Omental fat pad (tissue), 4 donors: ENCODE measurements at places on chromosomes 6 and 20. TPM values are rescaled to one million over a fixed set of nuclear protein-coding genes. Genes with fewer than 3 reads are reported as not detected.

The EYA2 gene
- total RNA-seq, result 18.0 TPM

The ID4 gene
- total RNA-seq, result 102 TPM

The MUC22 gene
- not detected for total RNA-seq

The HLA-DRA gene
- 437 TPM for total RNA-seq

The TAB2 gene
- total RNA-seq, result 40.0 TPM

The WTAP gene
- 171 TPM for total RNA-seq

The CRISP2 gene
- not detected for total RNA-seq

The SLC44A4 gene
- total RNA-seq, result not detected

The PACSIN1 gene
- not detected for total RNA-seq

The C6orf58 gene
- total RNA-seq, result not detected

The PCSK2 gene
- total RNA-seq, result not detected

The PKIB gene
- 7.7 TPM for total RNA-seq

The BMP2 gene
- total RNA-seq, result 12.3 TPM

The THEMIS gene
- 0.56 TPM for total RNA-seq

DNA sequence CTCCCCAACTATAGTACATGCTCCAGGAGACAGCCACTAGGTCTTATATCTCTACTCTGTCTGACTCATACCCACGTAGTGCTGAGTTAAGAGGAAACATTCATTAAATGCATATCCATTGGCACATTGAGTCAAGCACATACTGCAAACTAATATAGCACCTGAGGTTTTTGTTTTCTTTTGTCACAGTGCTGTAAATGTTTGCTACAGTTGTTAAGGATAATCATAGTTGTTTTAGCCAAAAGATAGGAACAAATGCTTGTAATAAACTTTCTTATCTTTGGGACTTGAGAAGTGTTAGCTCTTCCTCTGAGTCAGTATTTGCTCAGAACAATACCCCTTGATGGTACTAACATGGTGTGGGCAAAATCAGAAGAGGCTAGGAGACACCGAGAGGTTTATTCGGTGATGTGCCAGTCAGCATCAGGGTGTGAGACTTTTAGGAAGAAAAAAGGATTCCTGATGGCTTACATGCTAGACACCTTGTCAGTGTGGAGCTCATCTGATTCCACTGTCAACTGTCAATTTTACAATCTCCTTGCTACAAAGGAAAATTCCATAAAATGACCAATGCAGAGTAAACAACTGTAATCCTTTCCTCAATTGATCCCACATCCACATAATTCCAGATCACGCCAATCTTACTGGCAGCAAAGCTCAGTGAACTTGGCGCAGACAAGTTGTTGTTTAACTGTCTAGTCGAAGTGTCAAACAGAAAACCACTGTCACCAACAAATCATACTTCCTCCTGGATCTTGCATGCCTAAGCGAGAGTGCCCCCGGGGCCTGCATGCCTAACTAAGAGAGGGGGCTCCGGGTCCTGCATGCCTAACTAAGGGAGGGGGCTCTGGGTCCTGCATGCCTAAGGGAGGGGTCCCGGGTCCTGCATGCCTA, 36.1 kb downstream of the ELOVL2 start:
- DNase-seq, result no peak

DNA sequence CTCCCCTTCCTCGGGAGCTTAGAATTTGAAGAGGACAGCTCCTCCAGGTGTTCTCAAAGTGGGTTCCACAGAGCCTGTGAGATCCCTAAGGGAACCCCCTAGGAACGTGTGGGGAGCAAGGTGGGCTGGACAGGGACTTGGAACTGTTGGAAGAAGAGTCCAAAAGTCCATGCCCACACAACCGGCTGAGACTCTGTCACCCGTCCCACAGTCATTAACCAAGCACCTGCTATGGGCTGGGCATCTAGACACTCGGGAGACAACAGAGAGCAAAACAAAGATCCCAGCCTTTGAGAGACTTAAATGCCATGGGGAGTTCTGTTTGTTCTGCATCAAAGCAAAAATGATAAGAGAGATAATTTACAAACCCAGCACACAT, 51.9 kb upstream of the SAYSD1 start:
- DNase-seq, result no peak

- no peak for DNase-seq
These were observed 6.2 kb downstream of the MYLIP start for GRCh38 chr6:16135066-16135465.

GRCh38 chr20:49303065-49303552, 25.3 kb upstream of the ZNFX1 start:
- no peak for DNase-seq

DNA sequence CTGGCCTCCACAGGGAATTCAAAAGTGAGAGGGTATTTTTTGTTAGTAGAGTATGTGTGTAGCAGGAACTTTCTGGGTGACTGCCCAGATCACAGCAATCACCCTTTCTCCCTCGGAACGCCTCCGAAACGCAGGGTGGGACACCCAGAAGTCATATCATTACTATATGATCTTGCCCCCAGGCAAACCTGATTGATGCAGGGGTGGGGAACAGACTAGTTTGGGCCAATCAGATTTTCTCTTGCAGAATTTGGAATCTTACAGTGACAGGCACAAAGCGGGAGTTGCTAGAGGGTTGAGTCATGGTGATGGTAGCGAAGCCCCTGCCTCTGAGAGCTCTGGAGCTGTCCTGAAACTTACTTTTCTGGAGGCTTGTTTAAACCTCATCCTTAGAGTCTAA, 16.5 kb upstream of the RPN2 start:
- no peak for DNase-seq

- DNase-seq, result no peak
These were observed 56.2 kb downstream of the SNX9 start for GRCh38 chr6:157879034-157879872.

DNA sequence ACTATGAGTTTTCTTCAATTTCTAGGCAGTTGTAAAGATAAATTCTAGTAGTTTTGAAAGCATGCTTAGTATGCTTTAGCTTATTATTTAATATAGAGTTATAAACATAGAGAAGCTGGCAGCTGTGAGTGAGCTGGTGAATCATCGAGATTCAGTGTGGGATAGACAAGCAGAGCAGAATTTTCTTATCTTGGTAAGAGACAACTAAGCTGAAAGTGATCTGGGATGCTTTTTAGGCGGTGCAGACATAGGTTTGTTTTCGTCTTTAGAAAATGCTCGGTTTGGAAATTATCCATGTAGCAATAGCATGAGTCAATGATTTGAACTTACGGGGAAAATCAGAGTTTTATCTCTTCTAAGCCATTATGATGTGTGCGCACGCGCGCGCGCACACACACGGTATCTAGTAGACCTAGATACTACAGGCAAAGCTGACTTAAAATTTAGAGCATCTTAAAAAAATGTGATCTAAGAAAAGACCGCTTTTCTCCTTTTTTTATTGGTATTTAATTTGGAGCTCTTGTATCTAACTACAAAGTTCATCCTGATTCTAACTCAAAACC, 128.3 kb upstream of the MAP3K7 start:
- no peak for DNase-seq

DNA sequence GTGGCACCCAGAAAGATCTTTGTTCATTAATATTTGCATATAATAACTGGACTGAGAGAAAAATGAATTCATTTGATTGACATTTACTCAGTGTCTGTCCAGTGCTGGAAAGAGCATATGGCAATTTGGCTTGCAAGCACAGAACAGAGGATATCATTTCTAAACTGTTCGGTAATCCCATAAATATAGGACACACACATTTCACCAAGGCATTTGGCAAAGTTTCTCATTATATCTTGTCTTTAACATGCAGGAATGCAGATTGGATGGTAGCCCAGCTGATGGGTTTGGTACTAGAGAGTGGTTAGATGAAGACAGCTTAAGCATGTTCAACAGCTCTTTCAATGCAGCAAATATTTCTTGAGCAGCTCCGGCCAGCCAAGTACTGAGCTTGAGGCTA, 259.2 kb downstream of the PRKN start:
- no peak for DNase-seq

DNA sequence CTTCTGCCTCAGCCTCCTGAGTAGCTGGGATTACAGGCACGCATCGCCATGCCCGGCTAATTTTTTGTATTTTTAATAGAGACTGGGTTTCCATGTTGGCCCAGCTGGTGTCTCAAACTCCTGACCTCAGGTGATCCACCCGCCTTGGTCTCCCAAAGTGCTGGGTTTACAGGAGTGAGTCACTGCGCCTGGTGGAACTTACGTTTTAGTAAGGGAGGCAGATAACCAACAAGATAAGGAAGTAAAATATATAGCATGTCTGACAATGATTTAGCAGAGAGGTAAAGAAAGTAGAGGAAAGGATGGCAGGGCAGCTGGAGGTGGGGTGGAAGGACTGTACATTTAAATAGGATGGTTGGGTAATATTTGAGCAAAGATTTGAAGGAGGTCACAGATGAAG, 12.8 kb upstream of the MYMX start:
- no peak for DNase-seq

- DNase-seq, result no peak
These were observed 3.7 kb upstream of the PTPRT start for GRCh38 chr20:43193443-43193842.

DNA sequence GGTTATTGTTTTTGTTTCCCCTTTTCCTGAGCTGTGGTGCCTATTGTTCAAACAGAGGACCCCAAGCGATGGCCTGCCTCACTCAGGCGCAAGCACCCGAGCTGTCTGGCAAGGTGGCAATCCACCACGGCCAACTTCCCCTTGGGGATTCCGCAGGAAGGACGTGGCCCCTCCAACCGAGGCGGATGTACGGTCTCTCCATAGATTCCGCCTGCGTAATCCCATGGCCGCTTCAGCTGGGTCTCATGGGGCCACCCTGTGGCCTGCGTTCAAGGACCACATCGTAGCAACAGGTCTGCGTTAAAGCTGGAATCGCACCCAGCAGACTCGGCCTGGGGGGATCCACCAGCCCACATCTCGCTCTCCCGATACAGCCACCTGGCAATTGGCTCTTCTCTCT, 79.9 kb downstream of the CEBPB start:
- no peak for DNase-seq

GRCh38 chr20:1312904-1313235, 16.1 kb downstream of the SDCBP2 start:
- DNase-seq, result no peak

GRCh38 chr20:40331807-40332560, 357.1 kb downstream of the MAFB start:
- DNase-seq, result no peak

DNA sequence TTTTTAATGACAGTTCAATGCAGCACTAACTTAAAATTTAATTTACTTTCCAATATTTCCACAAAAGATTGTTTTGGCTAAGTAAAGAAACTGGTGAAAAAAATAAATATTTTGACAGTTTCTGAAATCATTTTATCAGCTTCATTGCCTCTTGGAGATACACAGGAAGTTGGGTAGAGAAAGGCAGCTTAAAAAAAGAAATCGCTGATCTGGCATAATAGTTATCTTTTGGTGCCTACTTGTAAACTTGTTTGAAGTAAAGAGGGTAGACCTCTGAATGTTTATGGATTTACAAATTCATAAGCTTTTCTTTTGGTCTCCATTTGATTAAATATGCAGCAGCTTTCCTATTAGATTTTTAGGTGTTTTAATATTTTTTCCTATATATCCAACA, 103.4 kb downstream of the RTN4IP1 start:
- no peak for DNase-seq

- DNase-seq, result no peak
These were observed 28.2 kb downstream of the SNX5 start for GRCh38 chr20:17940224-17940971.

- DNase-seq, result no peak
These were observed 43.1 kb downstream of the PANK2 start for GRCh38 chr20:3932277-3932676.

DNA sequence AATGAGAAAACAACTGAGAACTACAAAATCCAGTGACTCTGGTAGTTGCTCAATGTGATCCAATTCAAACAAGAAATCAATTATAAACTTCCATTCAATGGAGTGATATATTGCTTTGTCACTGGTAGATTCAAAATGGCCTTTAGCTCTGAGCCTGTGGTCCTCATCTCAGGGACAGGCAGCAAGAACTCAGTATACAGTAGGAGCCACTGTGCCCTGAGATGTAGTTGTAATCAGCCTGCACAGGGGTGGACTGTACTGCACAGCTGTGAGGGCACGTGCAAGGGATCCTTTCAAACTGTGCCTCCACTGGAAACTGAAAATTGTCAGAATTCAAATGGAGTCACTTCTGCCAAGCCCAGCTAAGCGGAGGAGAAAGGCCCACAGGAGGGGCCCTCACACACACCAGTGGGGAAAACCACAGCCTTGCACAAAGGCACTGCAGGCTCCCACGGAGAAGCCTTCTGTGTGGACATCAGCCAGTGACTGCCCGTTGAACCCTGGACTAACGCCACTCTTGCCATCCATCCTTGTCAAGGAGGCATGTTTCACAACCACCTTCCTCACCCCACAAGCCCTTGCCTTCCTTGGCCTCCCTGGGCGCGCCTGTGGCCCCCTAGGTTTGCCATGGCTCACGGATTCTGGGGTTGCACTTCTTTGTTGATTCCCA, 186.7 kb downstream of the SMOC2 start:
- DNase-seq, result no peak

DNA sequence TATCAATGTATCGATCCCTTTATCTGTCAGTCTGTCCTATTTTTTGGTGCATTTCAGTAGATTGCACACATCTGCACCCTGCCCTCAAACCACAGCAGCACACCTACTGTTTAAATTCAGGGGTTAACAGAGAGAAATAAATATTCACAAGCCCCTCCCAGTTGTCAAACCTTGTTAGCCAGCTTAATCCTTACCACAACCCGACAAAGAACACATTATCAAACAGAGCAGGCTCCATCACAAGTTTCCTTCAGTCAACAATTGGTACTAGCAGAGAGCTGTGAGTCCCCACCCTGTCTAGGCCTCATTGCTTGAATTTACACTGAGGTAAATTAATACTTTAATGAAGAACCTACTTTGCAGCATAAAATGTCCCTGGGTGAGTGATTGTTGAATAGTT, 249.8 kb downstream of the FNDC1 start:
- no peak for DNase-seq

- DNase-seq, result no peak
These were observed 44.8 kb downstream of the MAP3K5 start for GRCh38 chr6:136747507-136747906.

DNA sequence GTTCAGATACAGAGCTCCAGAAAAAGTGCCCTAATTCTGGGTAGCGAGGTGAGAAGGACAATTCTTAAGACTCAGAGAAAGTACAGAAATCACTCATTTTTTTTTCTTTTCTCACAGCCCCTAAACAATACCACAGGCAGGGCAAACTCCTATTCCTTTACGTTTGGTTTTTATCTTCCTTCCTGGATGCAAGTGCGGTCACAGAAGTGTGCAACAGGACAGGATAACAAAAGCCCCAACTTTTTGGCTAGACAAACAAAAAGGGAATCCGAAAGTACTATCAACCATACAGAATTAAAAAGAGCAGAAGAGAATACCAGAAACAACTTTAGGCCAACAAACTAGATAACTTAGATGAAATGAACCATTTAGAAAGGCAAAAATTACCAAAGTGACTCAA, 18.4 kb upstream of the BEND6 start:
- DNase-seq, result no peak

- no peak for DNase-seq
These were observed 61.4 kb downstream of the LY86 start for GRCh38 chr6:6649824-6650349.

GRCh38 chr6:149995971-149996370, 29.4 kb downstream of the RAET1L start:
- no peak for DNase-seq

- DNase-seq, result no peak
These were observed 111.0 kb downstream of the DTNBP1 start for GRCh38 chr6:15551798-15552197.

- no peak for DNase-seq
These were observed 1052.2 kb downstream of the KIF16B start for GRCh38 chr20:15520930-15521524.
